ENCODE measurements at places on chromosomes 2 and 18. TPM values are rescaled to one million over a fixed set of nuclear protein-coding genes. Genes with fewer than 3 reads are reported as not detected.
A peak's percentile ranks its signal among the peaks of the same experiment; 100 is the strongest.

GRCh38 chr2:238930216-238930615 lies 82.3 kb downstream of the TWIST2 start:
- H3K27me3 ChIP-seq: peaks cover 23% of the 10 kb centered on the region
- H3K4me1 ChIP-seq: no peaks in the 10 kb centered on the region
- no peak overlapping the region for H3K27ac ChIP-seq
- DNase-seq: no peak

GRCh38 chr2:236998236-236998635 lies 87.5 kb upstream of the COPS8 start:
- H3K27me3 ChIP-seq: peaks cover 7% of the 10 kb centered on the region
- H3K27ac ChIP-seq: no peak overlapping the region
- no peaks in the 10 kb centered on the region for H3K36me3 ChIP-seq
- no peaks in the 10 kb centered on the region for H3K4me1 ChIP-seq
- DNase-seq: no peak

DNA sequence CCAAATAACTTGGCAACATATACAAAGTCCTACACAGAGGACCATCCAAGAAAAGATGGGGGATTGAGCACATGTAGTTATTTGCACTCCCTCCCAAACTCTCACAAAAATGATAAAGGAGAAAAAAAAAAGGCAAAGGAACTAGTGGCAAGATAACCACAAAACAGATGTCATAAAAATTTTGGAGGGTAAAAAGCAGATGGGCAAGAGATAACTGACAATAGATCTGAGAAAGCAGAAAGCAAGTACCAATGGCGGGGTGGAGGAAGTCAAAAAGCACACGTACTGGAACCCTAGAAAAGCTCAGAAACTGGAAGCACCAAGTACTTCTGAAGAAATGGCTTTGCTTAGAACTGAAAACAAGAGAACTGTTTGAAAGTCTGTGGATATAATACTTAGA lies 82.0 kb downstream of the WDPCP start:
- H3K36me3 ChIP-seq: peaks cover 3% of the 10 kb centered on the region
- DNase-seq: no peak
- no peak overlapping the region for H3K27ac ChIP-seq
- peaks cover 6% of the 10 kb centered on the region for H3K4me1 ChIP-seq
- H3K4me3 ChIP-seq: no peak overlapping the region

- H3K4me3 ChIP-seq: peak overlapping the region; percentile 97
- H3K36me3 ChIP-seq: peaks cover 14% of the 10 kb centered on the region
- peak; percentile 47 for DNase-seq
- H3K27me3 ChIP-seq: no peaks in the 10 kb centered on the region
These were observed 721 bp downstream of the ADAM17 start for GRCh38 chr2:9554921-9555296.

Gene TMEM169
- total RNA-seq: 3.5 TPM

DNA sequence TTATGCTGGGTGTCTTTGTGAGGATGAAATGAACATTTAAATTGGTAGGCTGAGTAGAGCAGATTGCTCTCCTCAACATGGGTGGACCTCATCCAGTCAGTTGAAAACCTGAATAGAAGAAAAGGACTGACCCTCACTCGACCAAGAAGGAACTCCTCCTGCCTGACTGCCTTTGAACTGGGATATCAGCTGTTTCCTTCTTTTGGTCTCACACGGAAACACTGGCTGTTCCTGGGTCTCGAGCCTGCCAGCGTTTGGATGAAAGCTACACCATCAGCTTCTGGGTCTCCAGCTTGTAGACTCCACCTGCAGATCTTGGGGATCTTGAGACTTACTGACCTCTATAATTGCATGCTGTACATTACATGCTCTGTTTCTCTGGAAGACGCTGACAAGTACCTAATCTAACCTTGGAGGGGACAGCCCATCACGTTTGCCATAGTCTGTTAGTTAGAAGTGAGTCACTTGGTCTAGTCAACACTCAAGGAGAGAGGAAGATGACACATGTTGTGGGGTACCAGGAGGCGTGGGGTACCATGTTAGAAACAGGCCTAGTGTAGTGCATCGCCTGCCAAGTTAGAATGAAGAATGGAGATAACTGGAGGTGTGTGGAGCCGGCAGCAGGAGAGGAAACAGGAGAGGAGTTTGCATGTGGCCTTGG lies 267.0 kb downstream of the MREG start:
- H3K27ac ChIP-seq: no peak overlapping the region
- H3K27me3 ChIP-seq: no peaks in the 10 kb centered on the region
- no peak overlapping the region for H3K4me3 ChIP-seq

- no peaks in the 10 kb centered on the region for H3K27me3 ChIP-seq
- H3K36me3 ChIP-seq: peaks cover 69% of the 10 kb centered on the region
- no peak overlapping the region for H3K27ac ChIP-seq
- DNase-seq: no peak
These were observed 96.1 kb downstream of the UGGT1 start for GRCh38 chr2:128187032-128187654.

Measured in activated CD4-positive, alpha-beta memory T cell treated with anti-CD3 and anti-CD28 coated beads, Interleukin-2, amount 10 ng/mL, durations not matched to agents 7 days and 5 days (primary cell).